Activated T-helper 1 cell treated with anti-CD3 and anti-CD28 coated beads, Interleukin-12 subunit alpha, Interleukin-12 subunit beta, Interleukin-2, Interleukin-4 antibody, amounts not matched to agents 30 ng/mL and 10 ng/mL and 1 ng/mL, durations not matched to agents 14 hours and 24 hours and 36 hours (primary cell): ENCODE measurements at places on chromosomes 1 and 21.

DNA sequence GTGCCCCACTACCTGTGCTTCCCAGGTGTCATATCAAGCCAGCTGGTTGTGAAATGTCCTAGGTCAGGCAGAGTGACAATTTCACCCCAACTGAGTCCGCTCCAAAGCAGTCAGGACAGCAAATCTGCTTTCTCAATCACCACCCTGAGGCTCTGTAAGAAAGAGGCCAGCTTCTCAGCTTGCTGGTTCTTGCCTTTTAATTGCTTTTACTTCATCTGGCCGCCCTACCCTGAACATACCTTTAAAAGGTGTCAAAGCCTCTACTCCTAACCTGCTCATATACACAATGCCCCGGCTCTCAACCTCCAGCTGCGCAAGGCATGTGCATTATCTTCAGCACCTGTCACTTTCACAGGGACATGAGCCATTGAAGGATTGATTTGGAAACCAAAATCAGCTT, 581.6 kb downstream of the NPHP4 start:
- no peak for DNase-seq

- no peak for DNase-seq
These were observed 131.8 kb upstream of the NGF start for GRCh38 chr1:115469703-115470476.

GRCh38 chr1:178493301-178493741, 3.4 kb downstream of the CLEC20A start:
- no peak for DNase-seq

- DNase-seq = no peak
These were observed 483.3 kb upstream of the ADAMTS5 start for GRCh38 chr21:27450216-27450615.

- DNase-seq = no peak
These were observed 12.9 kb upstream of the FNBP1L start for GRCh38 chr1:93434987-93435386.

GRCh38 chr1:91777630-91778300, 108.2 kb downstream of the TGFBR3 start:
- DNase-seq = no peak

DNA sequence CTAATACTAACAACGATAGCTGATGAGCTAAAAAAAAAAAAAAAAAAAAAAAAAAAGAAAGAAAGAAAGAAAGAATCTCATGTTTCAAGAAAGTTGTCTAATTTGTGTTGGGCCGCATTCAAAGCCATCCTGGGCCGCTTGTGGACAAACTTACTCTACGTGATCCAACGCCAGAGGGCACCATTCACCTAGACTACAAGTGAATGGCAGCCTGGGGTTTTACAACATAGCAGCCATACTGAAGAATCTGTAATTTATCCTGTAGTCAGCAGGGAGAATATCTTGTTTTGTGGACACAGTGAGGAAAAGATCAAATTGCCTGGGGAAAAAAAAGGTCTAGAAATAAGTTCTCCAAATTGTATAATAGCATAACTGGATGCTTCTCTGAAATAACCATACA, 47.0 kb downstream of the CYP2J2 start:
- DNase-seq = peak; percentile 22

GRCh38 chr1:172383536-172383935, 36.9 kb upstream of the C1orf105 start:
- no peak for DNase-seq

DNA sequence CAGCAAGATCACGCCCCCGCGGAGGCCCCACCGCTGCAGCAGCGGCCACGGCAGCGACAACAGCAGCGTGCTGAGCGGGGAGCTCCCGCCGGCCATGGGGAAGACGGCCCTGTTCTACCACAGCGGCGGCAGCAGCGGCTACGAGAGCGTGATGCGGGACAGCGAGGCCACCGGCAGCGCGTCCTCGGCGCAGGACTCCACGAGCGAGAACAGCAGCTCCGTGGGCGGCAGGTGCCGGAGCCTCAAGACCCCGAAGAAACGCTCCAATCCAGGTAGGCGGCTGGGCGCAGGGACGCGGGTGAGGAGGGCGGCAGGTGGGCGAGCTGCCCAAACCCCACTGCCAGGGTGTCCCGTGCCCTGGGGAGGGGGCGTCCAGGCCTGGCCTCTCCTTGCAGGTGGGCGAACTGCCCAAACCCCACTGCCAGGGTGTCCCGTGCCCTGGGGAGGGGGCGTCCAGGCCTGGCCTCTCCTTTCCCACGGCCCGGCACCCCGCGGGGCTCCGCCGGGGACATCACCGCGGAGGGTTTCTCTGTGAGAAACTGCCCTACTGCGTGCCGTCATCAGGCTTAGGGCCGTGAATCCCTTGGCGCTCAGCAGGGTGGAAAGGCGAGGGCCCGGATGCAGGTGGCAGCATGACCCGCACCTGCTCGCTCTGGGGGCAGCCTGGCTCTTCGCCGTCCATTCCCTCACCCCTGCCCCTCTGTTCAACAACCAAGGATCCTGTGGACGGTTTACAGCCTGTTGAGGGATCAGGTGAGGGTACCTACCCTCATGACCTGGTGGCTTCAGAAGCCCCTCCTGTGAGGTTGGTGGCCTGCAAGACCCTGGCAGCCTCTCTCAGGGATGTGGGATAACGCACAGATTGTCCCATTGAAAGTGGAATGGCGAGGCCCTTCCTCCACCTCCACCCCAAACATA, 534.0 kb downstream of the KIF26B start:
- DNase-seq = no peak

GRCh38 chr1:190940951-190941350, 463.3 kb upstream of the BRINP3 start:
- DNase-seq = no peak

DNA sequence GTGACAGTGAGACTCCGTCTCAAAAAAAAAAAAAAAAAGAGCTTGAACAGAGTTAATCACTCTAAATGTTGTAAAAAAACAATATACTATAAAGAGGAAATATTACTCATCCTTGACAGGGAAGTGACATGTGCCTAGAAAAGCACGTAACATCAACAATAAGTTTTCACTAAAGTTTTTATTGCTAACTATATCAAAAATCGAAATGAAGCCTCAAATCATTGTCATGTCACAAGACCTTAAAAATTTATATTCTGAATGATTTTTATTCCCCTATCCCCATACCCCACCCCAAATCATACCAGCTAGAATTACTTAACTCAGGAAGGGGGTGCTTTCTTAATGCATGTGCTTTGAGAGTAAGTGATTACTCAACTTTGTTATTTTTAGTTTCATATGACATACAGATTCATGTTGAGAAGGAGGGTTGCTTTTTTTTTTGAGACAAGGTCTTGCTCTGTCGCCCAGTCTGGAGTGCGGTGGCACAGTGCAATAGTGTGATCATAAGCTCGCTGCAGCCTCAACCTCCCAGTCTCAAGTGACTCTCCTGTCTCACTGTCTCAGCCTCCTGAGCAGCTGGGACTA, 53.6 kb upstream of the MUTYH start:
- no peak for DNase-seq

DNA sequence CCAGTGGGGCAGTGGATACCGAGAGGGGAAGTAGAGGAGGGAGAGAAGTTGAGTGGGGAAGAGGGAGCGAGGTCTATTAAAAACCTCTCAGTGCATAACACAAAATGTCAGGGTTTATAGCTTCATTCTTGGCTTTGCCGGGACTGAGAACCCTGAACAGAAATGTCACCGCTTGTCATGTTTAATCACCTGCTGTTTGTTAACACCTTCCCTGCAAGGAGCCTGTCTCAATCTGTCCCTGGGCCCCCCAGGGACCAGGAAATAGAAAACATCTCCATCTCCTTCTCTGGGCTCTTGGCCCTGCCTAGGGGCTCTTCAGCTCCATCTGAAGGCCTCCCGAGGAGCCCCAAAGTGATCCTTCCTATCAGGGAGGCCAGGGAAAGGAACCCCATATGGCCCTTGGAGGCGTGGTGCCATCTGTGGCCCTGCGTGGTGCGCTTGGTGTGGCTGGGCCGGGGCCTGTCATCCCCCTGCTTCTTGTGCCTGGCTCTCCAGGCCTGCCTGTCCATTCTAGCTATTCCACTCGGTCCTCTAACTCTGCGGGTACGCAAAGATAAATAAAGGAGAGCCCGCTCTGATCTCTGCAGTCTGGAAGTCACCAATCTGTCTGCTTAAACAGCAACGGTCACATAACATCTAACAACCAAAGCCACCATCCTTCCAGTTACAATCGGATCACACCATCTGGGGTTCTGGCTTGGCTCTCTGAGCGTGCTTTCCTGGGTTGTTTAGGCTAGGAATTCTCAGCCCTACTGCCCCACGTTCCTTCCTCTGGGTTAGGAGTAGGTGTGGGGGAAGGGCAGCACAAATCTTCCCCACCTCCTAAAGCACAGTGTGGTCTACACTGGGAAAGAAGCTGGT, 113.8 kb downstream of the CASZ1 start:
- DNase-seq = no peak

DNA sequence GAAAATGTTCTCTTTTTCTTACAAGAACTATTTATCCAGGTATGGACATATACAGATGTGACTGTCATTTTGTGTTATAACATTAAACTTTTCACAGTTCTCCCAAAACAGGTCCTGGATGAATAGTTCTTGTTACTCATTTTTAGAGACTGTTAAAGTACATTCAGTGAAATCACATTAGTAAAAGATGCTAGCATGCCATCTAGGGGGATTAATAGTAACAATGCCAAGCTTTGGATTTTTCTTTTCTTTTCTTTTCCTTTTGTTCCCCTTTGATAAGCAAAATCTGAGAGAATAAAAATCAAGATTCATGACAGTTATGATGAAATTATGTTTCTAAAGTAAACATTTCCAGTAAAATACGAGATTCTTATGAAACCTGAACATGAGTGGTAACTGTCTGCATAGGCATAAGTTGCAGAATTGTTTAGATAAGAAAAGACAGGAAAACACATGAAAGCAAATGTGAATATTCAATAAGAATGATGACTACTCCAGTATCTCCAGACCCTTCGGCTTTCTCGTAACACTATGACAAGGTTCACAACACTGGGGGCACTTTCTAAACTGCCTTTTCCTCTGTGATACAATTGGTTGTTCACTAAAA, 77.5 kb downstream of the TPR start:
- no peak for DNase-seq

- DNase-seq = no peak
These were observed 97.2 kb downstream of the BCAR3 start for GRCh38 chr1:93584261-93585003.

DNA sequence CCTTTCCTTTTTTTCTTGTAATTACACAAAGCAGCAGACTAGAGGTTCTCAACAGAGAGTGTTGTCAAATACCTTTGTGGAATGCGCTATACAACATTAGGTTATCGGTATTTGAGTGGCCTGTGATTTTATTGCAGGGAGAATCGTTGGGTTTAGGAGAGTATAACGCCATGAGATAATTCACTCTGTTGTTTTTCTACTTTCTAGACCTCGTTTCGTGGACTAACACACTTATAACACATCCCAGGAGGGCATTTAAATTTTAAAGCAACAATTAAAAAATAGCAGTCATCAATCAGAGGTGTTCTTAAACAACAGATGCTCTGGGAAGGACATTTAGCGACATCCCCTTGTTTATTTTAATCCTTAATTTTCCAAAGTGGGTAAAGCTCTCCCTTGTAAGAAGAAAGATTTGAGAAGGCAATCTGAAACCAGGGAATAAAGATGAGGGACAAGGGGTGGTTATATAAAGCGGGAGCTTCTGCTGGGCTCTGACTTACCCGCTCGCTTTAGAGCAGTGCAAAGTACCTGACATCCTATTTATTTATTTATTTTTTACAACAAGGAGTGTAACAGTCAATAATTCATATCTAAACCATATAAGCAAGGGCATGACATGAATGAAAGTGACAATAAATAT, 4.9 kb downstream of the PBX1 start:
- DNase-seq = no peak

- no peak for DNase-seq
These were observed 12.9 kb downstream of the LRRN2 start for GRCh38 chr1:204672482-204673121.

GRCh38 chr21:42315296-42315891, at the start of gene TFF3:
TFF3 (minus strand) TSS chr21:42315409; CDS start chr21:42315374, 35 bp downstream.
- no peak for DNase-seq

DNA sequence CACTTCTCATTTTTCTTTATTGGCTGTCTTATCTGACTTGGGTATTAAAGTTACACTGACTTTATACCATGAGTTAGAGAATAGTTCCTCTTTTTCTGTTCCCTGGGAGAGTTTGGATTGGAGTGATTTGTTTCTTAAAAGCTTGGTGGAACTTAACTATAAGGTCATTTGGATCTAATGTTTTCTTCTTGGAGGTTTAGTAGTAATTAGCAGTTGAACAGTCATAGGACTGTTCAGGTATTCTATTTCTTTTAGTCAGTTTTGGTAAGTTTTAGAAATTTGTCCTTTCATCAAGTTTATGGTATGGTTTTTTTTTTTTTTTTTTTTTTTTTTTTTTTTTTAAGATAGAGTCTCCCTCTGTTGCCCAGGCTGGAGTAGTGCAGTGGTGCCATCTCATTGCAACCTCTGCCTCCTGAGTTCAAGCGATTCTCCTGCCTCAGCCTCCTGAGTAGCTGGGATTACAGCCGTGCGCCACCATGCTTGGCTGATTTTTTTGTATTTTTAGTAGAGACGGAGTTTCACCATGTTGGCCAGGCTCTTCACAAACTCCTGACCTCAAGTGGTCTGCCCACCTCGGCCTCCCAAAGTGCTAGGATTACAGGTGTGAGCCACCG, 6.3 kb downstream of the TTC3 start:
- DNase-seq = no peak

GRCh38 chr1:244325056-244325758, 126.5 kb downstream of the ADSS2 start:
- DNase-seq = peak; percentile 23

GRCh38 chr1:192530254-192530653, 45.3 kb upstream of the RGS1 start:
- DNase-seq = no peak

DNA sequence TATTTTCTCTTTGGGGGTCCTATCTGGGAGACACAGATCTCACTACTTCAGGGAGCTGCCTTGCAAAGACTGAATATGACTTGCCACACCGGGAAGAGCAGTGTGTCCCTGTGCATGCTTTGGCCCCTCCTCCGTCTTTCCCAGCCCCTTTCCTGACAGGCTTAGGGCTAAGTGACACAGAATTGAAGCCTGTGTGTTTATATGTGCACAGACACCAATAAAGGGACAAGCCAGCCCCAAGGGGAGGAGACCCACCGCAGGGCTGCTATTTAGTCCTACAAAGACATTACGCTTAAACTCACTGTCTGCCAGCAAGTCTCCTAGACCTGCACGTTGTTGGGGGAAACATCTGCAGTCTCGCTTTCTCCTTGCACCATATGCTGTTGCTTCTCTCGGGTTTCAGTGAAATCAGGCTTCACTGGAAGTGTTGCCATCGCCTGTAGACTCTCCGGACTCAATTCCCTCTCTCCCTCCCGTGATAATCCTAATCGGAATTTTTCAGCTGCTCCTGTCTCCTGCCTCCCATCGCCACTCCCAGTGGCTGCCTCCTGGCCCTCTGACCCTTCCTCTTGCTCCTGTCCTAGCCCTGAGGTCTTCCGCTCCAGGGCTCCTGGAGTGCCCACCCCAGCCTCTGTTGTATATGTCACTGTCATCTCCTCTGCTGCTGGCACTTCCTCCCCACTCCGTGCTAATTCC, 58.5 kb upstream of the LRRC53 start:
- DNase-seq = no peak

- no peak for DNase-seq
These were observed 194.3 kb upstream of the CAMK1G start for GRCh38 chr1:209389258-209389657.

GRCh38 chr1:195030793-195031192, 1577.4 kb downstream of the KCNT2 start:
- DNase-seq = no peak
